ENCODE measurements at places on chromosomes 12 and 14.
A peak's percentile ranks its signal among the peaks of the same experiment; 100 is the strongest.

- DNase-seq: no peak
Measured at GRCh38 chr12:82803201-82803600, 116.5 kb downstream of the TMTC2 start.

DNA sequence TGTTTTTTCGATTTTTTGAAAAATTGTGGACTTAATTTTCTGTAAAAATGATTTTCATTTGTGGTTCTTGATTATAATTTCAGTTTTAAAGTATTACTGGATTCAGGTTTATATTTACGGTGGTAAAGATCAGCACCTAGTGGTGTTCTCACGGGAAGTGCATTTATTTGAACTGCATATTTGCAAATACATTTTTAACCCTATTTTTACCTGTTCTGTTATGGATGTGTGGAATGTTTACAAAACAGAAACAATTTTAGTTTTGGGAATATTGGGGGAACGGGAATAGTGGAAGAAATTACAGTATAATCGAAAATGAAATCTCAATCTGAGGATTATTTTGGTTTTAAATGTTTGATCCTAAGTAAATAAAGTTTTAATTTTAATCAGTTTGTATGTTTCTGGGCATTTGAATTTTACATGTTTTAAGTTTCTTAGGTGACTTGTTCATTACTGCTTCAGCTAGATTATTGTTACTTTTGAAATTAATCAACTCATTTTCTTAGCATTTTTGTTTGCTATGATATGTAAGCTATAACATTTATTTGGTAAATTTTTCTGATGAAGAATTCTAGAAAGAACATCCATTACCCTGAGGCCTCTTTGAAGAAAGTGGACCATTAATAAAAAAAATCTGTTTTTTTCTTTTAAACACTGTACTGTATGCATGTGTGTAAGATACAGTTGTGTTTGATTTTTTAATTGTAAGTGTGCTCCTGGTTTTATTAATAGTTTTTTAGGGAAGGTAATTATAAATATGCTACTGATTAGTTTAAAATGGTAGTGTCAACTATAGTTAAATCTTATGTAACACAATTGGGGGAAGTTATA lies 942 bp downstream of the ATF7IP start:
- peak; percentile 20 for DNase-seq

DNA sequence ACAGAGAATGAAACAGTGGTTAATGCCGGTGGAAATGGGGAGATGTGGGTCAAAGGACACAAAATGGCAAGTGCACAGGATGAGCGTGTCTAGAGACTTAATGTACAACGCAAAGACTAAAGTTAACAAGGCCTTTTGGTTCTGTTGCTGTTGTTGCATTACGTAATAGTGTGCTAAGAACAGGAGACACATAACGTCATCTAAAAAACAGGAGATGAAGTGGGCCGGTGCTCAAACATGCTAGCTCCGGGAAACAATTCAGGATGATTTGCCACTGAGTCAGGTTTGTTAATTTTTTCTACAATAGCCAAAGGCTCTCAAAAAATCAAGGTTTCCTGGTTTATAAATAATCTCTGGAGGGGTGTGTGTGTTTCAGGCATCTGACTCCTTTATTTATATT lies 55.5 kb downstream of the ETV6 start:
- DNase-seq: no peak

- no peak for DNase-seq
Measured at GRCh38 chr12:31470459-31470858, 120.5 kb downstream of the DENND5B start.

DNA sequence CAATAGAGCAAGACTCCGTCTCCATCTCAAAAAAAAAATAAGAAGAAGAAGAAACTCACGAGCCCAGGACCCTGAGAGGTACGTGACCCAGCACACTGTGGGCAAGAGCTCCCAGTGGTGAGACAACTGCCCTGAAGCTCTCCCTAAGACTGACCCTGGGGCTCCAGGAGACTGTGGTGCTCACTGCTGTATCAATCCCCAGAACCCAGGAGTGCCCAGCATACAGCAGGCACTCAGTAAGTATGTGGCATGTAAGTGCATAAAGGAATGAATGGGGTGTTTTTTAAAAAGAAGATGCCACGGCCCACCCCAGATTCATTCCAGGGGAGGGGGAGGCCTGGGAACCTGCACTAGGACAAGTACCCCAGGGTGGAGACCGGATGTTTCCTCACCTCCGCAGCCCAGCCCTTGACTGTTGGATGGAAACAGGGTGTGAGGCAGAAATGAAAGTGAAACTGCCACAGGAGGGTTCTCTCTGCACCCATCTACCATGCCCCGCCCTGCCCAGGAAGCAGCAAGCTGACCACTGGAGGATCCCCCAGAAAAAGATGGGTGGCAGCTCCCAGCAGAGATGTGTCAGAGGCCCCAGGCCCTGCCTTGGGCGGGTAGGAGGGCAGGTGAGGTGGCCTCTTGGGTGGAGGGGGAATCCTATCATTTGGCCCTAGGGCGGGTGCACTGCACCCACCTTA lies 12.2 kb downstream of the ITPK1 start:
- DNase-seq: peak; percentile 65

All from germinal center (tissue), 1 donor.